ENCODE measurements at places on chromosomes 6 and 20.

- DNase-seq = no peak
These were observed 158.6 kb upstream of the RIMS1 start for GRCh38 chr6:71727632-71728294.

- no peak for DNase-seq
These were observed 24.4 kb upstream of the ARID1B start for GRCh38 chr6:156752666-156753301.

DNA sequence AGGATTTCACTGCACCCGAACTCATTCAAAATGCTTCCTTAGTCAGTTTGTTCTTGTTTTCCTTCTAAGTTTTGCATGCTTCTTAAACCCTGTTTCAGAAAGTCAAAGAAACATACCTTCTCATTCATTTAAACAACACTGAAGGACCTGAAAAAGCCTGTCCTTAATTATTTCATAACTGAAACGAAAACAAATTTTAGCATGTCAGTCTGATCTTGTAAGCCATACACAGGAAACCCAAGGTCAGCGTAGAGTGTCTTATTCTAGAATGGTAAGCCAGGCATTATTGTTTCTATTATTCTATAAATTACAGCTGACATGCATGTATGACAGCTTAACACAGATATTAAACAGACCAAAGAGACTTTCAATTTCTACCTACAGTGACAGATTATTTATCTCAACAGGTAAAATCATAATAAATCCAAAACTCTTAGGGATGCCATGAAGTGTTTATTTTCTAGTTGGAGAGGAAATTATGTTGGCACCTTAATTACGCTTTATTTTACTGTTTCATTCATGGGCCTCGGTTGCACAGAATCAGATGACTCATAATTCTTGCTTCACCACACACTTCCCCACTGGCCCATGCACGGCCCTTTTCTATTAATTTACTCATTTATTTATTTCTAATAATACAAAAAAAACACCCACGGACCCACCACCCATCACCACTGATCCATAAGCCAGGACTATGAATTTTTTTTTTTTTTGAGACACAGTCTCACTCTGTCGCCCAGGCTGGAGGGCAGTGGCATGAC, 39.3 kb upstream of the DUSP22 start:
- DNase-seq = no peak

DNA sequence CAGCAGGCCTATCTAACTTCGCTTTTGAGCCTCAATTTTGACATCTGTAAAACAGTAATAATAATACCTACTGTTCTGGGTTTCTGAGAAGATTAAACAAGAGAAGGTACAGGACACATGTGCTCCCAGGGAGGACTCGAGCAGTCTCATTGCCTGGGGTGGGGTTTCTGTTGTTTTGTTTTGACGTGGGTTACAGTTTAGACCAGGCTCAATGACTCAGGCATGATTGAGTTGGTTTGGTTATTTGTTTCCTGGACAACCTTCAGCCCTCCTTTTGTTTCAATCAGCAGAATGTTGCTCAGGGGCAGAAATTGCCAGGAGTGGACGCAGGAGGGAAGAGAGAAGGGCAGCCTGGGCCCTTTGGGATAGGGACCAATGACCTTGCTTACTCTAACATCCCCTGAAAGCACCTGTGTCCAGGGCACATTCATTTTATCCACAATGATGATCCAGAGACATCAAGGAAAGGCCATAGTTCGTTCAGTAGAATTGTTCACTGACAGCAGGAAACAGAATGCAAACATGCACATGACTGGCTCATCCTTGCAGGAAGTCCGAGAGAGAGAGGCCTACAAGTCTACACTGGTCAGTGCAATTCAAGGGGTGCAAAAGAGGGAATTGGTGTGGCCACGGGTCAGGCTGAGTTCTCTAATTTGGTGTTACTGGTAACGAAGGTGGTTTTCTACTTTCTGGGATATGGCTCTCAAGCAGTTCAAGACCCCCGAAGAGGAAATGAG, 74.5 kb upstream of the MRPS10 start:
- DNase-seq = no peak

GRCh38 chr6:21999012-21999528, 297.8 kb downstream of the PRL start:
- no peak for DNase-seq

- DNase-seq = no peak
These were observed 54.3 kb upstream of the SLC22A16 start for GRCh38 chr6:110530671-110531070.

DNA sequence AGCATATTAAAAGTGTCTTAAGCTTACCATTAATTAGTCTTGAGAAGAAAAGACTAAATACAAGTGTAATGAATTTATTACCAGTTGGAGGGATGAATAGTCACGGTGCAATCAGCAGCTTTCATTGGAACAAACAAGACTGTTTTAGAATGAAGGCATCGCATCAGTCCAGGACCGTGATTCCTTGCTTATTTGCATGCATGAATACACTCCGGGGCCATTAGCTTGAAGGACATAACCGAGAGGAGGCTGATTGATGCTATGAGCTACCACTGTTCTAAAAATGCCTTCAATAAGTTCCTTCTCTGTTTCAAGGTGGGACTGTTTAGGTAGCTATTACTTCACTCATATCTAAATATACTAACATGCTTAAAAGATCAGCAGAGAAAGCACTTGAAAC, 17.9 kb downstream of the PROKR2 start:
- no peak for DNase-seq

- DNase-seq = no peak
These were observed 103.4 kb upstream of the PDE10A start for GRCh38 chr6:165766457-165766856.

GRCh38 chr20:46894579-46894958, at the start of gene EYA2:
EYA2 (plus strand) TSS chr20:46894843; CDS start chr20:46990011, 95,168 bp downstream.
- DNase-seq = no peak

DNA sequence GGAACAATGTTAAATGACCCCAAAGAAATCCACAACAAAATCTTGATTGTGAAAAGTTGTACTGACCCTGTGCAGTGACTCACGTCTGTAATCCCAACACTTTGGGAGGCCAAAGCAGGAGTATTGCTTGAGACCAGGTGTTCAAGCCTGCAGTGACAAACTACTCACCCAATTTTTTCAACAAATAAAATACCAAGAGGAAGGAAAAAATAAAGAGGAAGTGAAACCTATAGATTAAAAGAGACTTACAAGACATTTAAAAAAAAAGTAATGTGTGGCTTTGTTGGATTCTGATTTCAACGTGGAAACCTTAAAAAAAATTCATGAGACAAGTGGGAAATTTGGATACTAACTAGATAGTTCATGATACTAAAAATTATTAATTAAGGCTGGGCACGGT, 31.9 kb downstream of the GINS1 start:
- no peak for DNase-seq

DNA sequence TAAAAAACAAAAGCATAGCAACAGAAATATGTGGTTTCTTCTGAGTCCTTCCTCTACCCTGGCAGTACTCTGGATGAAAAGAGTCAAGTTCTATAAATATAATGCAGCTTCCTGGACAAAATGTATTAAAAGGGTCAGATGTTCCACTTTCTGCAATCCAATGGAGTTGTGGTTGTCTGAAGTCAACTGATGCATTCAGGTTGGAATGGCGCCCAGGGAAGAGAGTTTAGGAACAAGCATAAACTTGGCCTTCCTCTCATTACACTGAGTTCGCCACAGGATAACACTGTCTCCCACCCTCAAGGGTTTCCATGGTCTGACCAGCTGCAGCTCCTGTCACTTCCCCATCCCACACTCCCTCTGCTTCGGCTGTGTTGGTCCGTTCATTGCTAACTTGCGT, 66.4 kb downstream of the PLEKHG1 start:
- DNase-seq = no peak

GRCh38 chr20:37931153-37931922, 28.4 kb downstream of the VSTM2L start:
- no peak for DNase-seq

- no peak for DNase-seq
These were observed 33.9 kb upstream of the PRSS16 start for GRCh38 chr6:27213544-27214125.

- no peak for DNase-seq
These were observed 127.5 kb downstream of the CDKAL1 start for GRCh38 chr6:20661721-20662120.

- DNase-seq = no peak
These were observed 23.0 kb upstream of the FKBP1A start for GRCh38 chr20:1415667-1416468.

DNA sequence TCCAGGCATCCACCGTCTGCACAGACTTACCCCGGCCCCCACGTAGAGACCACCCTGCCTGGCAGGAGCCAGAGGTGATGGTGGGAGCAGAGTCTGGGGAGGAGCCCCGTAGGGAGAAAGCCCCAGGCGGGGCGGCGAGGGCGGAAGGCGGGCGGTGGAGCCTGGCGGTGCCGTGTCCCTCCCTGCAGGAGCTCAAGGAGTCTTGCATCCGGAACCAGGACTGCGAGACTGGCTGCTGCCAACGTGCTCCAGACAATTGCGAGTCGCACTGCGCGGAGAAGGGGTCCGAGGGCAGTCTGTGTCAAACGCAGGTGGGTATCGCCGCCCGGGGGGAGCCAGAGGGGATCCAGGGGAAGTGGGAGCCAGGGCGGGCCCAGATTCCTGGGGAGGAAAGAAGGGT, 6.0 kb downstream of the CLPSL1 start:
- no peak for DNase-seq

GRCh38 chr20:35279040-35279439, 1.1 kb upstream of the MMP24OS start:
- no peak for DNase-seq

DNA sequence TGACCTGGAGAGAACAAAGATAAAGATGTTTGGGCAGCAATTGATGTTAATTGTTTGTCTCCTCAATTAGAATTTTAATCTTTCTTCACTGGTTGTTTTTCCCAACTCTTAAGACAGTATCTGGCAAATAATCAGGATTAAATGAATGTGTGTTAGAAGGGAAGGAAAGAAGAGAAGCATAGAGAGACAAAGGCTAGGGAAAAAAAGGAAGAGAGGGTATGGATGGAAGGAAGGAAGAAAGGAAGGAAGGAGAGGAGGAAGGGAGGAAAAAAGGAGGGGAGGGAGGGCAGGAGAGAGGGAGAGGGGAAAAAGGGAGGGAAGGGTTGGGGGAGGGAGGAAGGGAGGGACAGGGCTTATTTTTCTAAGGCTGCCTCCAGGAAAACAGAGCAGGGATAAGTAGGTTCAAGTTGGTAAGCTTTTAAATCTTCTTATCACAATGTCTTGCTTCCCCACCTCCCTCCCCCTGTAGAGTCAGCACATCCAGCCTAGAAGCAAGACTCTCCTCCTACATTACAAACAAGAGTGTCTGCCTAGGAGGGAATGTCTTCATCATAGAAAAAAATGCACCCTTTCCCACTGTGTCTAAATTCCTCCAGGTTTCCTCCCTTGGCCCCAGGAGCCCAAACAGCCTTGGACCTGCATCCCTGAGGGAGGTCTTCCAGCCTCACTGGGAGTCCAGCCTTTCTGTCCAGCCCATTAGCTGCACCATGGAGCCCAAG, 447.8 kb upstream of the JARID2 start:
- no peak for DNase-seq

- DNase-seq = no peak
These were observed 32.1 kb upstream of the RIN2 start for GRCh38 chr20:19725814-19726525.

GRCh38 chr20:15487682-15488081, 1085.6 kb downstream of the KIF16B start:
- DNase-seq = no peak
